ENCODE measurements at places on chromosomes 5 and 9.

DNA sequence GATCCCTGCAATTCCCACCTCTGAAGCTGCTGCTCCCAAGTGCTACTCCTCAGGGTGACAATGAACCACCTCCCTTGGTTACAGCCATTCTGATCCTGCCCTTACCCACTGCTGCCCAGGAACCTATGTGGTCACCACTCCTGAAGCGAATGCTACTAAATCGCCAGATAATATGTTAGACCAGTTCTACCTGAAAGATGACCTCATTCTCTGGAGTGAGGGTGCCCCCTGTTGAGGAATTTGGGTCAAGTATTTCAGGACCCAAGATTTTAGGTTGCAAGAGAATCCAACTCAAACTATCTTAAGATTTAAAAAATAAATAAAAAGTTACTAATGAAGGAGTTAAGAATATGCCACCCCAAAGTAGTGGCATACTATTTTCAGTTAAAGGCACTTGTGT lies 5.8 kb upstream of the SNAPC3 start:
- no peak for DNase-seq

DNA sequence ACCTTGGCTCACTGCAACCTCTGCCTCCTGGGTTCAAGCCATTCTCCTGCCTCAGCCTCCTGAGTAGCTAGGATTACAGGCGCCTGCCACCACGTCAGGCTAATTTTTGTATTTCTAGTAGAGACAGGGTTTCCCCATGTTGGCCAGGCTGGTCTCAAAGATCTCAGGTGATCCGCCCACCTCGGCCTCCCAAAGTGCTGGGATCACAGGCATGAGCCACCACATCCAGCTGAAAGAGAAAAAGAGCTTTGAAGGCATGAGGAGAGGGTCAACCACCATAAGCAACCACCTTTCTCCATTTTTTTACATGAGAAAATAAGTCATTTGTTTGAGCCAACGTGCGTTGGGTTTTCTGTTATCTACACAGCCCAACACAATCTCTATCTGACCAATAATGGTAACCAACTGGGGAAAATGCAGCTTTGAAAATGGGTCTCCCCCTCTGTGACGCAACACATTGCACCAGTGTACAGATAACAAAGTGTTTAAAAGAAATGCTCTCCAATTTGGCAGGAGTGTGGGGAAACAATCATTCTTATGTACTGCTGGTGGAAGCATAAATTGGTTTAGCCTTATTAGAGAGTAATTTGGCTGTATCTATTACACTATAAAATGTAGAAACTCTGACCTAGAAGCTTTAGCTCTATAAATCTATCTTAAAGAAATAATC lies 45.8 kb upstream of the ZBTB43 start:
- no peak for DNase-seq

GRCh38 chr5:54717459-54717858 lies 199.9 kb downstream of the SNX18 start:
- DNase-seq = no peak

DNA sequence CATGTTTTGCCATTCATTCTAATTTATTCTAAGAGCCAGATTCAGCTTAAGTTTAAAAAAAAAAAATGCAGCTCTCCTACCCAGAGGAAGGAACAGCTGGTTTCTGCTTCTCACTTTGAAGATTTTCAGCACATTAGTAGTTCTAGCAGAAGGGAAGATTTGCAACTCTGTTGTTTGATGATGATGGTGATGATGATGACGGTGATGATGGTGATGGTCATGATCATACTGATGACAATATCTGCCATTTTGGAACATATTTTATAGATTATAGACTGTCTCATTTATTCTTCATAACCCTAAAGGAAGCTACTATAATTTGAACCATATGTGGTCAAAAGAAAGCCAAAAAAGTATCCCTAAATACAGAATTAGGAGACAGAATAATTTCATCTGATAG lies 7.9 kb upstream of the MED10 start:
- DNase-seq = no peak
